ENCODE measurements at places on chromosomes 3 and 15.

GRCh38 chr15:66655997-66656396 is 46.0 kb upstream of the SMAD6 start:
- DNase-seq: no peak

DNA sequence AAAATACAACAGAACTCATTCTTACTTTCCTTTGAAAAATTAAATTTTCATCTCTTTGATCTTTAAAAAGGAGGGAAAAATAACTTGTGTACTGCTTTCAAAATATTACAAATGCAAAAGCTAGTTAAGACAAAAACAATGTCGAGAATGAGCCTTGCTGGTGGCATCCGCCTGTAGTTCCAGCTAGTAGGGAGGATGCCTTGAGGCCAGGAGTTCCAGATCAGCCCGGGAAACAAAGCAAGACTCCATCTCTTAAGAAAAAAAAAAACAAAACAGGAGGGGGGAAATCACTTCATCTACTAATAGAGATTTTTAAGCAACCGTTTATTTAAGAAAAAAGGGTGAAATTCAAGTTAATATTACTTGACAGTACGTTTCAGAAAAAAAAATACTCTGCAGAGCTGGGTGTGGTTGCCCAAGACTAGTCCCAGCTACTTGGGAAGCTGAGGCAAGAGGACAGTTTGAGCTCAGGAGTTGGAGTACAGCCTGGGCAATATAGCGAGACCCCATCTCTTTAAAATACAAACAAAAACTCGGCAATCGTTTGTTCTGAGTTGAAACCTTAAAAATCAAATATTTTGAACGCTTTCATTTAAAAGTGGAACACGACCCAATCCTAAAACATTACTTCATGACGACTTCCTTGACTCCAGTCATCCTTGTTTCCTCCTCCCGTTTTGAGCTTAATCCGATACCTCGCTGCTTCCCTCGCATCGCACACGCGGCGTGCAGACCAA is 1.2 kb downstream of the KPNA1 start:
- DNase-seq: no peak

DNA sequence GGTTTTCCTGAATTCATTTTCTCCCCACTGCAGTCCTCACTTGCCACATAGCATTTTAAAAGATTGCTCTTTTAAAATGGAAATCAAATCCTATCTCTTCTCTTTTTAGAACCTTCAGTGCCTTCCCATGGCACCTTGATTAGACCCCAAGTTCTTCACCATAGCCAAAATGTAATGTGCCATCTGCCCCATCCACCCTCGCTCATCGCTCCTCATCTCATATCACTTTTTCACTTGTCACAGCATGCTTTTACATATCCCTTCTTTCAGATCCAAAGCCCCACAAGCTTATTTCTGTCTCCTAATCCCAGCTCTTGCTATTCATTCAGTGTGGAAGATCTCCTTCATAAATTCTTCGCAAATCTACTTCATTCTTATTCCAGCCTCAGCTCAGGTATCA is 161.7 kb downstream of the CD47 start:
- no peak for DNase-seq

DNA sequence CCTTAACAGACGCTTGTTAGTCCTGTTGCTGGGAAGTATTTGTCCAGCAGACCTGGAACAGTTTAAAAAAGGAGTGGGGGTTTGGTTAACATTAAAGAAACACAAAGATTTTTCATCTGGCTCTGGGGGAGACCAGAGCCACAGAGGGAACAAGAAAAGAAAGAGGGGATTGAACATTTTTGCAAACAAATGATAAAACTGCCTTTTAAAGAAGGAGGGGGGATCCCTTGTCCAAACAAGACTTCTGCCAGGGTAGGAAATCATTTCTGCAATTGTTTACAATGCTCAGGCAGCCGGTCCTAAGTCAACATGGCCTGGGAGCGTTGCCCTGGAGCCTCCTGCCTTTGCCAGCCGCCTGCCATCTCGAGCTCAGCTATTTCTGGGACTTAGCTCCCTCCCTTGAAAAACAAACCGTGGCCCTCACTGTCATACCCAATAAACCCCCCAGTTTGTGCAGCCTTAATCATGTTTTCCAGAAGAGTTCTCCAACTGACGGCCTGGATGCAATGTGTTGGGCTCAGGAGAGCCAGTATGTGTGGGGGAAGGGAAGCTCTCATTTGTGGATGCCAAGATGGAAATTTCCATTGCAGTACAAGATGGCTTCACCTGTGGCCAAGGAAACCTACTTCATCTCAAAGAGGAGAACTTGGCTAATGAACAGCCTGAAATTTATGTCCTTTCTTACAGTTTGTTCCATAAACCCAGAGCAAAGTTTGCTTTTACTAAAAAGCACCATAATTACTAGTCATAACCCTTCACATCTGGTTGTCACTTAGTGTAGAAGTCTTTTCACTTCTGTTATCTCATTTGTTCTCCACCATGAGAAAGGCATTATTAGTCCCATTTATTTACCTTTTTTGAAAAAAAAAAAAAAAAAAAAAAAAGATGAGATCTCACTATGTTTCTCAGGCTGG is 75.9 kb upstream of the RNU6-1 start:
- no peak for DNase-seq

GRCh38 chr3:62178739-62179600 is 194.4 kb downstream of the FEZF2 start:
- DNase-seq: no peak

- no peak for DNase-seq
These were observed 5.1 kb downstream of the PPP2R3A start for GRCh38 chr3:135970506-135971116.

DNA sequence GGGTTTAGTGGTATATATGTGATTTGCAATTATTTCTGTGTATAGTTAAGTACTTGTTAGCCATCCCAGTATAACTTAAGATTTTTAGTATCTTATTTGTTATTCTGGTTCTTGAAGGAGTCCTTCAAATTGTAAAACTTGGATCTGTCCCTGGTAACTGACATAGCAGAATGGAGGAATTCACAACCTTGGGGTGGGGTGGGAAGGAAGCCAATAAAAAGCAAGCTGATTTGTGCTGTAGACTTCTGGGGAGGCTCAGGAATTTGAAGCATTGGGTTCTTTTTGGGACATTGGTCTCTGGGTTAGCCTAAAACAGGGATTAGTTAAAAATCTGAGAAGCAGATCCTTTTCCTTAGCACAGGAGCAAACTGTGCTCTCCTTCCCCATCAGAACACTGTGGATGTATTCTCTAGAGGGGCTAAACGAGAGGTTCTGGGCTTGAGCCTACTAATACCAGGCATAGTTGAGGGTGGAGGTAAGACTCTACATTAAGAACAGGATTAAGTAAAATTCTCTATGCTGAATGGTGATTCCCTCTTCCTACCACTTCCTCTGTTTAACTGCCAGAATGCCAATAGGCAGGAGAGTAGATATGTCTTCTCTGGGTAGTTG is 42.2 kb downstream of the GMPS start:
- peak; percentile 20 for DNase-seq

GRCh38 chr15:69305933-69306568 is 7.3 kb downstream of the PAQR5 start:
- DNase-seq: no peak

GRCh38 chr3:72591522-72592421 is 256.5 kb downstream of the SHQ1 start:
- DNase-seq: peak; percentile 64

- DNase-seq: no peak
These were observed 36.0 kb upstream of the ARPIN start for GRCh38 chr15:89948796-89949195.

GRCh38 chr15:75713338-75713895 is 769 bp upstream of the CSPG4 start:
- DNase-seq: no peak

GRCh38 chr15:55799291-55800212 is 56.6 kb upstream of the PRTG start:
- no peak for DNase-seq

DNA sequence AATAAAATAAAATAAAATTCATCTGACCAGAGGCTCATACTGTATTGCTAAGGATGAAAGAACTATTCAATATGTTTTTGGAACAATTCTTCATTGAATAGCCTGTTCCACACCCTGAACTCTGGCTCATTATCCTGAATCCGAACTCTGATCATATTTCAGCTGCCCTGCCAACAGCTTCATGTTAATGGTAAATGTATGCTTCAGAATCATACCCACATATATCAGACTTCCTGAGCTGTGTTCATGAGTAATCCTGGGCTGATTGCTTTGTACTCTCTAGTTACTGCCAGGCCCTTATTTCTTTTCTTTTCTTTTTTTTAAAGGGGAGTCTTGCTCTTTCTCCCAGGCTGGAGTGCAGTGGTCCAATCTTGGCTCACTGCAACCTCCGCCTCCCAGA is 11.8 kb downstream of the INO80 start:
- peak; percentile 23 for DNase-seq

GRCh38 chr3:47009225-47010110 is 30.0 kb downstream of the NBEAL2 start:
- DNase-seq: peak; percentile 81

DNA sequence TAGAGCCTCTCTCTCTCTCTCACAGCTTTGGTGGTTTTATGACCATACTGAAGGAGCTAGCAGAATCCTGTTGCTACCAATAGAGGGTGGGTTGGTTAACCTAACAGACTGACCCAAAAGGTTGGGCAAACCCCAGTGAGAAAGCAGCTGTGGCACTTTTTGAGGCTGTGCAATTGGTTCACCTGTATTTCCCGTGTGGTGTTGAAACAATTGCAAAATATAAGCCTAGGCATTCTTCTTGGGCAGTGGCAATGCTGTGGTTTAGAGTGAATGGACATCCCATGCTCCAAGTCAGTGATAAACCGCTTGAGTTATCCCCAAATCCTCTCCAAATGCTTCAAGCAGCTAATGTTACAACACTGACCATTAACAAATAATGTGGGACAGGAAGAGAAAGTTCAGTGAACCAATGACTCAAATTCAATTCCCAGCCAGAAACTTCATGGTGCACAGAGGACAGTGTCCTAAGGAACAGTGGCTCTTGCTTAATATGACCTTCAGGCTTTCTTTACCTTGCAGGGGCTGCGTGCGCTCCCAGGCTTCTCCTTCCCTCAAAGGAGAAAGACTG is 261.9 kb upstream of the ICE2 start:
- DNase-seq: no peak

DNA sequence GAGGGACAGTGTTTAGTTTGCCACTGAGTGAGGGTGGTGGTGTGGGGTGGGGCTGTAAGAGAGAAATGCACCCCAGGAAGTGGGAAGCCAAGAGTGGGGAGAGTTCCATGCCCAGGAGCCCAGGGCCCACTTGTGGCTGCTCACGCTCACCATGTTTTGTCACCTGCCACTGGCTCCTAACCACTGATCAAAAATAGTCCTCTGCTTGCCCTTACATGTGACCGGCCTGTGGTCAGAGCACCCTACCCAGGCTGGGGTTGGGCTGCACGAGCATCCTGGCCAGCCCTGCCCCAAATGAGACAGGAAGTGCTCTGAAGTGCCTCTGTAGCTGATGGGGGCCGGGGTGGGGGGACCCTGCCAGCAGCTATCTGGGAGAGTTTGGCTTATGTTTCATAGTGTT is 216.3 kb downstream of the RPLP1 start:
- no peak for DNase-seq

DNA sequence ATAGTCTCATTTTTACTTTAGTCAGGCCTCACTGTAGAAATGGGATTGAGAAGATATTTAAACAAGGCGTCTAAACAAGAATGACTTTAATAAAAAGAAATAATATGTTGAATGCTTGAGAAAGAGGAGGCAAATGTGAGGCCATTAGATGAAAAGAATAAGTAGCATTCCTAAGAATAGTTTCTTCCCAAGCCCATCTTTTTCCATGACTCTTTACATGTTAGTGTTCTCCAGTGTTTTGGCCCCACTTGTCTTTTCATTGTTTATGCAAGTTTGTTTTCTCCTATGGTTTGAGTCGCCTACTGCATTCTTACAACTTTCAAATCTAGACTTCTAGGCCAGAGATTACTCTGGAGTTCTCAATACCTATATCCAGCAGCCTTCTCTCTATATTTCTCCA is 39.0 kb downstream of the TSC22D2 start:
- DNase-seq: no peak

- no peak for DNase-seq
These were observed 41.3 kb upstream of the CORO2B start for GRCh38 chr15:68537506-68537905.

GRCh38 chr3:59374818-59375211 is 325.0 kb upstream of the CFAP20DC start:
- DNase-seq: no peak

DNA sequence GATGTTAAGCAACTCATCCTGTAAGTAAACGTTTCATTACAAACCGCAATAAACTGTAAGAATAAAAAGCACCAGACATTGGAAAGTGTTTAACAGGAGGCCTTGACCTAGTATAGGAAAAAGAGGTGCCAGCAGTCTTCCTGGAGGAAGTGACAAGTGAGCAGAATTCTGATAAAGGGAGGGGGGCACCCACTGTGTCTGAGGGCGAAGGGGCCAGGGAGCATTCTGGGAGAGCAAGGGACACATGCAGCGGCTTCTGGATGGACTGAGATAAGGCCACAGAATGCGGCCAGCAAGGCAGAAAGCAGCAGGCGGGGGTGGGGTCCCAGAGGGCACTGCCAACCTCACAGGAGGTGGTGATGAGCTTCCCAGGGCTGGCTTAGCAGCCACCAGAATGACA is 80.2 kb downstream of the MTHFS start:
- DNase-seq: no peak

DNA sequence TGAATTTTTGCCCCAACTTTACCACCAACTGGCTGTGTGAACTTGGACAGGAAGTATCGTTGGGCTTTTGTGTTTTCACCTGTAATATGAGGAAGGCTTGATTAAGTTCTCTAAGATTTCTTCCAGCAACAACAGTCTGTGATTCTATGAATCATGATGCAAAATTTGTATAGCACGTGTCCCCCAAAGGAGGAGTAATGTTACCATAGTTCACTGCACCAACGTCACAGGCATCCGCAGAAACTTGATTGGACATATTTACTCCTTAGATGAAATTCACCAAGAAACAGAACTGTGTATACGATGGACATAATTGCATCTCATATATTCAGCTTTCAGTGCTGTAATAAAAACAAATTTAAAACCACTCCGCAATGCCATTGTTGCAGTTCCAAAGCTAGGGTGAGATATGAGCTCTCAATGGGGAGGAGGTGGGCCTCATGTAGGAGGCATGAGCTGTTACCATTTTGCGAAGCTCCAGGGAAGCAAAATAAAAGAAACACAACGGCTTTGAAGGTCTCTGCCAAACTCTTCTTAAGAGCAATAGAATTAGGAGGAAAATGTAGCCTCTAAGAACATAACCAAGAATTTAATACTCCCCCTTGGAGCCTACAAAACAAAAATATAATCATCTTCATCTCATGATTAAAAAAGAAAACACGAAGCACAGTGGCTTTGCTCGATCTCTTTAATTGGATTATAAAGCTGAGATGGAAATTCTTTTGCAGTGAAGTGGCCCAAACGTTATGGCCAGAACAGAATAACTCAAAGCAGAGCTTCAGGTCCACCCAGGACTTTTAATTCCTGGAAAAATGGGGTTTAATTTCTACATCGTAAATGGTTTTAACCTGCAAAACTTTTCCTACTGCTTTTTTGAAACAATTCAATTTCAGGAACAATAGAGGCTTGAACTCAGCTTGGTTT is 80.7 kb downstream of the CHST2 start:
- no peak for DNase-seq

GRCh38 chr3:133371181-133371580 is 28.7 kb upstream of the BFSP2 start:
- no peak for DNase-seq

Data from fibroblast of skin of left biceps (primary cell).